ENCODE measurements at places on chromosomes 7 and 10.

- no peak for DNase-seq
Observed at GRCh38 chr10:129626309-129626708, 159.3 kb downstream of the MGMT start.

DNA sequence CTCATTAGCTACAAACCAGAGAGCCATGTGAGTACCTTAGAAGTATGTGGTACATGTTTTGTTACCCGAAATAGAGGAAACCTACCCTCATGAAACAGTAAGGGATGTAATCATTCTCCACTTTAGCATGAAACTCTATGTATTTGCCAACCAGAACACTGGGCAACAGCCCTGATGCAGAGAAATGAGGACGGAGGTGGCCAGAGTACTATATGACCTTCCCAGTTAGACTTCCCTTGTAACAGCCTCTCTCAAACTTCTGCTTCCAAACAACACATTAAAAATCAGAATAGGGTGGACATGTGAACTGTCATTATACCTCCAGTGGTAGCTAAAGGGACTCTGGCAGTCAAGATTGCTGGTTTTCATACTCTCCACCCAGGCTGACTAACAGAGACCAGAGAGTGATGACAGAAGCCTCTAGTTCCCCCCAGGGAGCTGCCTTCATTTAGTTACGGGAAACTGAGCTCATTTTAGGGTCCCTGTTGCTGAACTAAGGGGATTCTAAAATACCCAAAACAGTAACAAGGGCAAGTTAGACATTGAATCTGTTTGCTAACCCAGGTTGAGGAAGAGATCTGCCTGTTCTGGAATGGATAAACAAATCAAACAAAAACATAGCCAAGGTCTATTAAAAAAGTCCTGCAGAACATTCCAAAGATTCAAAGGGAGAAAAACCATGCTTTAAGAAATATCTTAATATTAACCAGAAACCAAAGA, 83.1 kb downstream of the VPS41 start:
- no peak for DNase-seq

DNA sequence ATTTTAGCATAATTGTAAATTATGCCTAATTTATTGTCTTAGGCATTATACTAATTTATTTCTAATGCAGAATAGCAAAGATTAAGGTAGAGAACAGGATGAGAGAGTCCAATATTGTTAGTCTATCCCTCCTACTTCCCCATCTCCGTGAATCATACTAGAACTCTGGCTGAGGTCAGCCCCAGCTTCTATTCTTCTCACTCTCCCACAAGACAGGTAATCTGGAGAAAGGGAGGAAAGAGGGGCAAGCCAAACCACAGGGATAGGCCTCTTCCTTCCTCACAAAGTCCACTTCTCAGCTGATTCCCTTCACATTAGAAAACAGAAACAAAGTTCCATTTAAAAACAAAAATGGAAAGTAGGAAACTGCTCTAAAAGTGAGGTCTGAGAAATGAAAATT, 117.5 kb upstream of the LAMB4 start:
- no peak for DNase-seq

DNA sequence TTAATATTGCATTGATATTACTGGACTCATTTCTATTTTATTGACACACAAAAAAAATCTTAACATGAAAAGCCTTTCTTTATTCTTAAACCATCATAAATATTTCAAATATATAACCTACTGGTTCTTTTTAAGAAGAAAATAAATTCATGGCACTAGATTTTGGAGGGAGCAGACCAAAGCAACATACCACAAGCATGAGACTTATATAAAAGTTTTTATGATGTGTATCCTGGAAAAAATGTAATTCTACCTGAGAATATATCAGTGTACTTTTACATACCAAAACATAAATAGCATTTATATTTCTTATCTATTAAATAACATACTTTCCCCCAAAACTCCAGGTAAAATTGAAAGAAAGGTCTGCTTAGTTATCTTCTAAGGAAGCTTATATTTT, 508.2 kb upstream of the SEMA3D start:
- DNase-seq: no peak

DNA sequence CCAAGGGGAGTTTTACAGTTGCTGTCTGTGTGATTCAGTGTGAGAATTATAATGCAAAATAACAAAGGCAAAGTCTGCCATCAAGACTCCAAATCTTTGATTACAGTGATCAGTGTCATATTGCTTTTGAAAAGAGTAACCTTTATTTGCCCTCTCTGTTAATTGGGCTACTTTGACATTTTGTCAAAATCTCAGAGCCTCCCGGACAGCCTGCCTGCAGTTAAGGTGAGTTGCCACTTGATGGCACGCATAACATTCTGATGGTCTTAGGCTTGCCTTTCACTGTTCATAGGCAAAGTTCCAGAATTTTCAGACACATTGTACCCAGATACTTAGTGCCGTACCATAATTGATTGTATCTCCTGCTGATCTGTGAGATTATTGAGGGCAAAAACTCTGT, 253.5 kb downstream of the ABCA13 start:
- peak; percentile 9 for DNase-seq

- no peak for DNase-seq
Observed at GRCh38 chr10:117094856-117095255, 43.2 kb downstream of the VAX1 start.

DNA sequence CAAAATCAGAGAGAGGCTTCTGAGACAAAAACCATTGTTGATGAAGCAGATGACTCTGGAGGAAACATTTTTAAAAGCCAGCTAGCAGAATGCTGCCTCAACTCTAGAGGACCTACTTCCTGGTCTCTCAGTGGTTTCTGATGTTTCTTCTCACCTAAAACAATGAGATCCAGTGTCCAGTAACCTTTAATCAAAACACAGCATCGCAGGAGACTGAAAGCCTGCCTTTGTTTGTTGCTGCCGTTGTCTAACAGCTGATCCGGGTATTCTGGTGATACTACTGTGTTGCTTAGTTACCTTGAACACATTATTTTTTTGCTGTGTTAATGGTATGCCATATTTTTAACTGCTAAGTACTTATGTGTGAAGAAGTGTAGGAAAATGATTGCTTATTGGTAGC, 70.9 kb downstream of the WIPF3 start:
- DNase-seq: no peak

DNA sequence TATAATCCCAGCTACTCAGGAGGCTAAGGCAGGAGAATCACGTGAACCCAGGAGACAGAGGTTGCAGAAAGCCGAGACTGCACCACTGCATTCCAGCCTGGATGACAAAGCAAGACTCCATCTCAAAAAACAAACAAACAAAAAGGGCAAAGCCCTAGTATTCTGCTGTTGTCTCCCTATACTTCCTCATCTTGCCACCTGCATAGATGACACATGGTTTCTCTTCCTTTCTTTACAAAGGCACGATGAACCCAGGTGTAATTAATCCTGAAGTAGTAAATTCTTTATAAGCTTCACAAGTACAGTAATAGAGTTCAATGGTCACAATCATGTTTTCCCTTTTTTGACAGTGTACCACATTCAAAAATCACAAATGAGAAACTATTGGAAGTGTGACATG, 9.8 kb upstream of the ZNF727 start:
- no peak for DNase-seq

DNA sequence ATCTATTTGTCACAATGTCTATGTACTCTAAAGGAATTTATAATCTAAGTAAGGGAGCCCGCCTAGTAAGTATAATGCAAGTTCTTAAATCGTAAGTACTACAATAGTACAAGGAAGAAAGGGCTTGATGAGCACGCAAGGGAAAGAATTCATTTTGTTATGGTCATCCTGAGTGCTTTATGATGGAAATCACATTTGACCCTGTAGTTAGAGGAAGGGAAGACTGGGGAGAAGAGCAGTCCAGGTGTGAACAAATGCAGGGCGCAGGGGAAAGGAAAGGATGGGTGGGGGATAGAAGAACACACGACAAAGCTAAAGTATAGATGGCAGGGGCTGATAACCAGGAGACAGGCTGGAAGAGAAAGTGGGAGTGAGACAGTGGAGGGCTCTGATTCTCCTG, 88.2 kb upstream of the ARMC3 start:
- DNase-seq: no peak

DNA sequence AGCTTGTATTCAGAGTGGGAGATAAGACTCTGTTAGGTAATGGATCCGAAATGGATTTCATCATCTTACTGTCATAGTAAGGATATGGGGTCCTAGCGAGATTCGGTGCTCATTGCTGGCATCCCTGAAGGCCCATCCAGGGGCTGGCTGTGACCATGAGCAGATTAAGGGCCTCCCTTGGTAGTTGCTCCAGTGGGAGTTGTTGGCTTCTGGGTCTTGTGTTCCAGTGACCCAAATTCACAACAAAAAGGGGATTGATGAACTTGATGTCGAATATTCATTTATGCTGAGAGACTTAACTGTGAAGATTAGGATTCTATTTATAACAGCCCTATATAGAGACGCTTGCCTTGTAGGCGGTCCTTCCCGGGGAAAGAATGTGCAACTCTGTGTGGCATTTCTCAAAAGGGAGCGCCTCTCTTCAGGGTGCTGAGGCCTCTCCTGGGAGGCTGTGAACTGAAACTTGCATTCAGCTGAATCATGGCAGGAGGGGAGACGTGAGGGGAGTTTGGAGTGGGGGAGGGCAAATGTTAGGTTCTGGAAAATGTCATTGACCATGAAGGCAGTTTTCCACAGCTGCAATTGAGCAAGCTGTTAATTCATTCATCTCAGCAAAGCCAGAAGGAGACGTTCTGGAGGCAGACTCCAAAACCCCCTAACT, 233.1 kb upstream of the FZD8 start:
- DNase-seq: no peak

- no peak for DNase-seq
Observed at GRCh38 chr10:7181420-7181819, 229.4 kb downstream of the SFMBT2 start.

DNA sequence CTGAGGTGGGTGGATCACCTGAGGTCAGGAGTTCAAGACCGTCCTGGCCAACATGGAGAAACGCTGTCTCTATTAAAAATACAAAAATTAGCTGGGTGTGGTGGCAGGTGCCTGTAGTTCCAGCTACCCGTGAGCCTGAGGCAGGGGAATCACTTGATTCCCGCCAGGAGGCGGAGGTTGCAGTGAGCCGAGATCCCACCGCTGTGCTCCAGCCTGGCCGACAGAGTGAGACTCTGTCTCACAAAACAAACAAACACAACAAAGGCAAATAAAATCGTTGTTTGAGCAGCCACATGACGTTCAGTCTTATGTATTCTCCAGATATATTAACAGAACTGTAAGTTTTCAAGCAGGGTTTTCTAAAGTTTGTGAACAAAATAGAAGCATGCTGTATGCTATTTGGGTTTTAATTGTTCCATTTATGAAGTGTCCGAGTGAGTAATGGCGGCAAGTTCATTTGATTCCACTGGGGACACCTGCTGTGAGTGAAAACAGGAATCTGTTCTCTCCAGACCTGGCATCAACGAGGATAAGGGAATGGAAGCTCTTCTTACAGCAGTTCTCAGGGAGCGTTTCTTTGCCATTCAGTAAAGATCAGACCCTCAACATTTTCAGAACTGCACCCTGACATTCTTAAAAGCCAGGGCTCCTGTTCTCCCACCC, 122.5 kb upstream of the PITRM1 start:
- DNase-seq: no peak

DNA sequence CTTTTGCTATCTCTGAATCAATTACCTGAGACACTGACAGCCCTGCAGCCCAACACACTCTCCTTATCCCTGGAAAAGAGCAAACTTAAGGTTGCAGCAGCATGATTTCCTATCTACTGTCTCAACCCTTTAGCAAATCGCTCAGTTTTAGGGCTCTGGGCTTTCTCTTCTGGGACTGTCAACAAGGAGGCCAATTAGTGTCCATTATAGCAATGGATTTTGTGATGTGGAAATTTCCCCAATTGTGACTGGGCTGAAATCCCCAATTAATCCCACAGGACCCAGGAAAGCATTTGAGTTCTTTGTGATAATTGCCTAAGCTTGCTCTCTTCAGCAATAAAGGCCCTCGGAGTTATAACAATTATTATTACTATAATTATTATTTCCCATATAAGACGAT, 197.0 kb downstream of the ZNF438 start:
- no peak for DNase-seq

DNA sequence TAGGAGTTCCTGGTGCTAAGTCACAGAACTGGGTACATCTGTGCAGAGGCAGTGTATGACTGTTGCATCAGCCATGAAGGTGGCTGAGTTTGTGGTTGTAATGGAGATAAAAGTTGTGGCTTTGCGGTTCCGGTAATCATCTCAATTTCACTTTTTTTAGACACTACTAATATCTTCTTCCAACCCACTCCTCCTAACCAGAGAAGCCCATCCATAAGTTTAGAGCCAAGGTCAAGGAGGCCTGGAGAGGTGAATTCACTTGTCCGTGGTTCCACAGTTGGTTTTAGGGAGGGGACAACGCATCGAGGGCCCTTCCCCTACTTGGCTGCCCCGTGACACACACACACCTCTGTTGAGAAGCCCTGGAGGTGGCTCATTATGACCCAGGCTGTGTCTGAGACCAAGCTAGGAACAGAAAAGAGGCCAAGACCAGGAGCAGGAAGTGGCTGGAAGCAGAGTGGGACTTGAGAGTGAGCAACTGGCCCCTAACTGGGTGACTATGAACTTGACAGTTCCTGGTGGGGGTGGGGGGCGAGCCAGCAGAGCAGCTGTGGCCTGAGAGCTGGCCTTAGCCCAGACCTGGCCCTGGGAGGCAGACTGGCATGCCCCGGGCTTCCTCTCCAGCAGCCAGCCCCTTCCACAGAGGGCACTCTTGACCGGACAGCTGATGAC, 66.8 kb upstream of the COL13A1 start:
- DNase-seq: no peak

DNA sequence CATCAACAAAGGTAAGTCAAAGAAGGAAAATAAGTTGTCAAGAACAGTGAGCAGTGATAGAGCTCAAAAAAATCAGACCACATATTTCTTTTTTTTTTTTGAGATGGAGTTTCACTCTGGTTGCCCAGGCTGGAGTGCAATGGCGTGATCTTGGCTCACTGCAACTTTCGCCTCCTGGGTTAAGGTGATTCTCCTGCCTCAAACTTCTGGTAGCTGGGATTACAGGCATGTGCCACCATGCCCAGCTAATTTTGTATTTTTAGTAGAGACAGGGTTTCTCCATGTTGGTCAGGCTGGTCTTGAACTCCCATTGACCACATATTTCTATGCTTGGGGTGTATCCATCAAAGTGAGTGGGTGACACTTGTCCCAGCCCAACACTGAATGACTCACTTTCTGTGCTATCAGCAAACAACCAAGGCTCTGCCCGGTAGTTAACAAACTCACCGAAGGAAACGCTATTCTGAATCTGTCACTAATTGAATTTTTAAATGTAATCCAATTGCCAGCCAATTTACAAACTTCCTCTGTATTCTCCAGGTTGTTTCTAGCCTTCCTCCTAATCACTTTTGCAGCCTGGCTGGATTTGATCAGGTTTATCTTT, 19.6 kb upstream of the SMNDC1 start:
- DNase-seq: no peak

- DNase-seq: no peak
Observed at GRCh38 chr10:47008769-47009168, 97.5 kb downstream of the PTPN20 start.

DNA sequence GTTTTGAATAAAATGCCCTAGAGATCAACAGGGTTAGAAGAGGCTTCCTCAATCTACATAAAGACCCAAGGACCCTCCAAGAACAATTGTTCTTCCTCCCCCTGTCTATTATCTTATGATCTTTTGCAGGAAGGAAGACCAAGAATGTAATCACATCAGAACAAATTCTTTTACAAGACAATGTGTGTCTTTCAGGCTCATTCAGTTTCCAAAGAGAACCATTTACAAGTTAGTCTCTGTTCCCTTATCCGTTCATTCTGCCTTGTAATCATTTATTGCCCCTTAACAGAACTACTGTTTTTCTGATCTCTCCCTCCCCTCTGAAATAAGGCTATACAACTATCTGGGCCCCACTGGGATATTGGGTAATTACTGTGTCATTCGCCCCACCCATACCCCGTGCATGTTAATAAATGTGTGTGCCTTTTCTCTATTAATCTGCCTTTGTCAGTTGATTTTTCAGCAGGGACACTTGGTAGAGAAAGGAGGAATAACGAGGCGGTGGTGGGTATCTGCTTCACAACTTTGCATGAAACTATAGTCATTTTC, 5.7 kb upstream of the MKRN1 start:
- DNase-seq: no peak
